ENCODE measurements at places on chromosomes 7 and 10. TPM values are rescaled to one million over a fixed set of nuclear protein-coding genes. Genes with fewer than 3 reads are reported as not detected.

- no peaks in the 10 kb centered on the region for H3K36me3 ChIP-seq
- H3K4me3 ChIP-seq, result no peak overlapping the region
- H3K27ac ChIP-seq, result no peak overlapping the region
- DNase-seq, result no peak
Measured at GRCh38 chr10:6327961-6328698, 125.4 kb downstream of the PFKFB3 start.

DNA sequence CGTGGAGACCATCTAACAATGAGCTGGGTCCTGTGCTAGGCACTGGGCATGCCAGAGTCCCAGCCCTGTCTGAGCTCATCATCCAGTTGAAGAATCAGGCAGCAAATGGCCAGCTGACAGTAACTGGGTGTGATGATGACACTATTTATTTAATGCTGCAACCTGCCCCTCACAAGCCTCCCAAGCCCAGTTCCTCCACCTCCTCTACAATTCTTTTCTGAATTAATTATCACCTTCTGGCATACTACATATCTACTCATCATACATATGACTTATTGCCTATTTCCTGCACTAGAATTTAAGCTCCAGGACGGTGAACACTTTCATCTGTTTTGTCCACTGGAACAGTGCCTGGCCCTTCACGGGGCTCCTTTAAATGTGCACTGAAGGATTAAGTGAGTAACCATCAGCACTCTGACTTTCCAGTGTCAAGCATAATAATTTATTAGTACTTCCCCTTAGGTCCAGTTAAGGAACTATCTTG, 96.7 kb upstream of the LAMB4 start:
- no peaks in the 10 kb centered on the region for H3K4me1 ChIP-seq
- no peak for DNase-seq
- H3K27ac ChIP-seq, result no peak overlapping the region
- no peaks in the 10 kb centered on the region for H3K27me3 ChIP-seq

GRCh38 chr7:74476626-74477025, 22.9 kb downstream of the GTF2IRD1 start:
- H3K4me3 ChIP-seq, result no peak overlapping the region
- DNase-seq, result no peak
- H3K27me3 ChIP-seq, result no peaks in the 10 kb centered on the region
- H3K27ac ChIP-seq, result no peak overlapping the region
- H3K36me3 ChIP-seq, result peaks cover 21% of the 10 kb centered on the region
- peaks cover 38% of the 10 kb centered on the region for H3K4me1 ChIP-seq

GRCh38 chr10:91349381-91349780, 60.8 kb upstream of the HECTD2 start:
- no peaks in the 10 kb centered on the region for H3K36me3 ChIP-seq
- no peak overlapping the region for H3K4me3 ChIP-seq
- no peak overlapping the region for H3K27ac ChIP-seq

DNA sequence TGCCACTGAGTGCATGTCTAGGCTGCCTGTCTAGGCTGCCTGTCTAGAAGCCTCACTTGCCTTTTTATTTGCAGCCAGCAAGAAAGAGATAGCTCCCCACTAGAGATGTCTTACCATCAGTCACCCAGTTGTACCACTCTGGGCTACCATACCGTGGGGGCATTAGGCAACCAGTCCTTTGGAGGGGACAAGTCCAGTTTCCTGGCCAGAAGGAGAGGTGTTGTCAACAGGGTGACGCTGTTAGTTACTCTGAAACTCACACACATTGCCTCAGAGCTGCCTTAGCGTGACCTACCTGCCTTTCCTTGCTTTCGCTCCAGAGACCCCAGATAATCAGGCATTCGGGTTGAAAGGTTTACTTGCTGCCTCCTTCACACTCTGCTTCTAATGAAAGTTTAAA, 155.4 kb downstream of the CELF2 start:
- DNase-seq, result no peak
- no peak overlapping the region for H3K4me3 ChIP-seq
- H3K36me3 ChIP-seq, result peaks cover 40% of the 10 kb centered on the region
- H3K4me1 ChIP-seq, result no peaks in the 10 kb centered on the region
- H3K27me3 ChIP-seq, result no peaks in the 10 kb centered on the region

Gene ADRA2A
- total RNA-seq, result 0.79 TPM

GRCh38 chr10:94286901-94287300, 75.8 kb downstream of the NOC3L start:
- peak overlapping the region; percentile 32 for H3K27ac ChIP-seq
- H3K4me1 ChIP-seq, result peaks cover 10% of the 10 kb centered on the region
- no peaks in the 10 kb centered on the region for H3K36me3 ChIP-seq
- peak overlapping the region; percentile 15 for H3K4me3 ChIP-seq

DNA sequence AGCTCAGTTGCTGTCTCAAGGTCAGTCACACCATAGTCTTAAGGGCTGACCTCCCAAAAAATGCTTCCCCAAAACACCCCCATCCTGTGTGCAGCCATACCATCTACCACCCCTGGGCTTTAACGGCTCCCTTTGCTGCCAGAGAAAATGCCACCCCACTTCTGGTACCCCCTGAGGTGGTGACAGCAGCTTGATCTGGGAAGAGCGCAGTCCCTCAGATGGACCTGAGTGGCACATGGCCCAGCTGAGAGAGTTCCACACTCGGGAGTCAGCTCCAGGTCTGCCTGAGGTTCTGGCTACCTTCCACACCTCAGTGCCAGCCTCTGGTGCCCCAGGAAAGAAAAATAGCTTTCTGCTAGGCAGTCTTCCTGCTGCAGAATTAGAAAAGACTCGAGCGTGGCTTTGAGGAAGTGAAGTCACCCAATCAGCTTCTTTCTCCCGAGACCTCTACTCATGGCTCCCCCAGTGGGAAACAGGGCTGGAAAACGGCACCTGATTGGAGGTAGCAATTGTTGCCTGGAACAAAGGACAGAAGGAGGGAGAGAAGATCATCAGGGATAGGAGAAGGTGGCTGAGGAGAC, 151.7 kb downstream of the ARHGAP21 start:
- no peaks in the 10 kb centered on the region for H3K36me3 ChIP-seq
- H3K4me3 ChIP-seq, result no peak overlapping the region
- H3K27me3 ChIP-seq, result no peaks in the 10 kb centered on the region

Gene GIMAP6
- total RNA-seq, result not detected

- H3K27ac ChIP-seq, result peak overlapping the region; percentile 96
- H3K36me3 ChIP-seq, result no peaks in the 10 kb centered on the region
- H3K4me3 ChIP-seq, result peak overlapping the region; percentile 77
Measured at GRCh38 chr10:110870823-110871297, 868 bp upstream of the PDCD4 start.

DNA sequence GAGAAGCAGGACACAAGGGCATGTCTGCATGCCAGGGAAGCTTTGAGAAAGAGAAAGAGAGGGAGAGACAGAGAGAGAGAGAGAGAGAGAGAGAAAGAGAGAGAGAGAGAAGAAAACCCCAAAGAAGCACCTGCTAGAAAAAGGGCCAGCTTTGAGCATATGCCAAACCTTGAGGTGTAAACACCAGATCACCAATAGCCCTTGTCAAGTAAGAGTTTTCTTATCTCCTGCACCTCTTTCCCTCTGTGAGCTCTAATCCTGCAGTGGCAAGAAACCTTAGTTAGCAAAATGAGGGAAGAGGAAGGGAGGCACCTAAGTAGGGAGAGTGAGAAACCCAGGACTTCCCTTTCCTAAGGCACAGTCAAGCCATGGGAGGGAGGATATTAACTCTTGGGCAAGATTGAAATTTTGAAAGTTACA, 11.3 kb upstream of the TRDMT1 start:
- no peak overlapping the region for H3K27ac ChIP-seq
- H3K4me3 ChIP-seq, result no peak overlapping the region
- no peak for DNase-seq
- no peaks in the 10 kb centered on the region for H3K27me3 ChIP-seq

Gene GPR37
- total RNA-seq, result 0.30 TPM

Gene NT5C3A
- total RNA-seq, result 45.1 TPM

Gene ERVW-1
- 66.6 TPM for total RNA-seq

- no peaks in the 10 kb centered on the region for H3K4me1 ChIP-seq
- no peaks in the 10 kb centered on the region for H3K27me3 ChIP-seq
- no peak overlapping the region for H3K4me3 ChIP-seq
- H3K36me3 ChIP-seq, result no peaks in the 10 kb centered on the region
Measured at GRCh38 chr10:118264838-118265470, 77.2 kb downstream of the FAM204A start.

DNA sequence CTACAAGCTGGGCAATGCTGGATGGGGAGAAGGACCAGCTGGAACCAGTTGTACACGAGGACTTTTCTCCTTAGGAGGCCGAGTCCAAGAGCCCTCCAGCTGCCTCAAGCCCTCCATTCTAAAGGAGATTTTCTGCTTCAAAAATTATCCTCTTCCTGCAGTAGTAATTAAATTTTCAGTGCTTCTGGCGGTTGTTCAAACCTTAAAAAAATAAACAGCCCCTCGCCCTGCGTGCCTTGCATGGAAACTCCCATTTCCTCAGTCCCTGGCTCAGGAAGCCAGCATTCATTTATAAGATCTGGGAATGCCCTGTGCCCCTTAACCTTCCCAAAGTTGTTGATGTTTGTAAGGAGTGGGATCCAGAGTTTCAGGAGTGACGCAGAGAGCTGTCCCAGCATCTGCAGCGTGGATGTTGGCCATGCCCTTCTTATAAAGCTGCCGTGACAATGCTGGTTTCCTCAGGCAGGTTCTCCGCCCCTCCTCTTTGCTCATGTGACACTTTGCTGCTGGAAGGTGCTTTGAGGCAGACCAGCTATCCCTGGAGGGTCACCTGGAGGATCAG, 24.0 kb upstream of the ACTR3B start:
- DNase-seq, result peak; percentile 64
- no peaks in the 10 kb centered on the region for H3K36me3 ChIP-seq
- peaks cover 7% of the 10 kb centered on the region for H3K4me1 ChIP-seq
- H3K27me3 ChIP-seq, result no peaks in the 10 kb centered on the region

- H3K4me3 ChIP-seq, result no peak overlapping the region
- H3K4me1 ChIP-seq, result peaks cover 2% of the 10 kb centered on the region
- H3K27me3 ChIP-seq, result no peaks in the 10 kb centered on the region
Measured at GRCh38 chr7:42224391-42225003, 12.5 kb downstream of the GLI3 start.

DNA sequence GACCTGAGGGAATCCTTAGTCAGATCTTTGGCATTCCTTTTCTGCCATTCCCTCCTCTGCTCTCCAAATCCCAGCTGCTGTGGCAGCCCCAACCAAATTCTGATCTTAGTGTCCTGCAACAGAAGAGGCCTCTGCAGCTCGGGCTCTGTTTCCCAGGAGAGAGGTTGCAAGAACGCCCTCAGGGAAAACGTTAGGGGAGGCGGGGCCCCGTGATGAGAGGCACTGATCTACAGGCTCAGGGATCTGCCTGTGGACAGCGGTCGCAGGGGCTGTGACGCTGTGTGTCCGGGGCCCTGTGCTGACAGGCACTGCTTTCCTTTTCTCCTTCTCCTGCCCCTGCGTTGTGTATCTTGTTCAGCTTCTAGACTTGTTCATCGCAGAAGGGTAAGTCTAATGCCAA, 57.3 kb upstream of the DPYSL4 start:
- H3K36me3 ChIP-seq, result no peaks in the 10 kb centered on the region

GRCh38 chr7:77684030-77684429, 12.2 kb upstream of the RSBN1L start:
- H3K4me1 ChIP-seq, result no peaks in the 10 kb centered on the region
- H3K36me3 ChIP-seq, result peaks cover 31% of the 10 kb centered on the region
- no peak overlapping the region for H3K4me3 ChIP-seq
- DNase-seq, result no peak

- H3K4me1 ChIP-seq, result peaks cover 20% of the 10 kb centered on the region
- no peaks in the 10 kb centered on the region for H3K27me3 ChIP-seq
- H3K27ac ChIP-seq, result no peak overlapping the region
- no peaks in the 10 kb centered on the region for H3K36me3 ChIP-seq
- no peak for DNase-seq
Measured at GRCh38 chr10:112631501-112632400, 184.7 kb downstream of the VTI1A start.

DNA sequence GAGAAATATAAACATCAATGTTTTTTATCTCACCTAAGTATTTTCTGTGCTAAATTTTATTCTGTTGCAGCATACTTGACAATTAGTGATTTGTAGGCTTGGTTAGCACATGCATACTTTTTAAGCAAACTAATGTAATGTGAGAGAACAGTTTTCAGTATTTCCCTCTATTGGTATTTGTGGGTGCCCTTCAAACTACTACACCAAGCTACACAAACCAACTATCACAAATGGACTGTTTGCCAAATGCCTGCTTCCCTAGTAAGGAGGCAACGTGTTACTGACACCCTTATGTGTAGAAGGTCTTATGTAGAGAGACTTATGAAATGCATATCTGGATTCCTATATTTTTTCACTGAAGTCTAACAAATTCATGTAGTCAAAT, 98.4 kb upstream of the FZD1 start:
- H3K36me3 ChIP-seq, result no peaks in the 10 kb centered on the region
- no peak overlapping the region for H3K27ac ChIP-seq
- H3K4me3 ChIP-seq, result no peak overlapping the region
- H3K27me3 ChIP-seq, result no peaks in the 10 kb centered on the region
- DNase-seq, result no peak
- H3K4me1 ChIP-seq, result peaks cover 22% of the 10 kb centered on the region

GRCh38 chr10:99854860-99855259, 72.4 kb downstream of the ABCC2 start:
- no peaks in the 10 kb centered on the region for H3K27me3 ChIP-seq
- peaks cover 7% of the 10 kb centered on the region for H3K4me1 ChIP-seq
- peak; percentile 45 for DNase-seq

Gene EPO
- not detected for total RNA-seq

- peak; percentile 70 for DNase-seq
- H3K4me1 ChIP-seq, result no peaks in the 10 kb centered on the region
- H3K27me3 ChIP-seq, result no peaks in the 10 kb centered on the region
- no peaks in the 10 kb centered on the region for H3K36me3 ChIP-seq
- H3K27ac ChIP-seq, result peak overlapping the region; percentile 57
Measured at GRCh38 chr7:15839416-15840100, 153.1 kb upstream of the MEOX2 start.

DNA sequence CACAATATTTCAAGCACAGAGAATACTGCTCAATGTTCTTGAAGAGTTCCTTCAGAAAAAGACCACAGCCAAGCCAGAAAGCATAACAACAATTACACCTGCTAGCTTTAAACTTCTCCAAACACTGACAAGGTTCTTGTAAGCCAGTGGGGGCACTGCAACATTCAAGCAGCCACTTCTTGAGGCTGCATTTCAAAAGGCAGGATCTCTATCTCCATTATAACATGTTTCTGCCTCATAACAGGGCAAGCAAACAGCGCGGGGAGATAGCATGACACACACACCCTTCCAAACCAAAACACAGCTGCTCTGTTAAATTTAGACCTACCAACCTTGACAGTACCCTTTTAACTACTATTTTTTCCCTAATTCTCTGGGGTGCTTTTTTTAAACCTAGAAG, 30.8 kb downstream of the CHCHD3 start:
- no peak overlapping the region for H3K4me3 ChIP-seq
- H3K4me1 ChIP-seq, result peaks cover 16% of the 10 kb centered on the region
- H3K36me3 ChIP-seq, result peaks cover 4% of the 10 kb centered on the region
- no peaks in the 10 kb centered on the region for H3K27me3 ChIP-seq
- H3K27ac ChIP-seq, result no peak overlapping the region

Data from SJCRH30 (cell line).